ENCODE measurements at places on chromosomes 6 and 20.
A peak's percentile ranks its signal among the peaks of the same experiment; 100 is the strongest.

- DNase-seq, result no peak
Measured at GRCh38 chr20:36848078-36848660, 27.8 kb upstream of the TLDC2 start.

- DNase-seq, result no peak
Measured at GRCh38 chr20:24721891-24722568, 227.0 kb upstream of the CST7 start.

- DNase-seq, result no peak
Measured at GRCh38 chr6:4786996-4787395, 10.8 kb downstream of the CDYL start.

- DNase-seq, result peak; percentile 63
Measured at GRCh38 chr20:32779500-32780211, 17.5 kb downstream of the DNMT3B start.

- no peak for DNase-seq
Measured at GRCh38 chr6:38180586-38180985, 361.1 kb downstream of the ZFAND3 start.

- DNase-seq, result no peak
Measured at GRCh38 chr6:111614833-111615582, 9.3 kb upstream of the TRAF3IP2 start.

DNA sequence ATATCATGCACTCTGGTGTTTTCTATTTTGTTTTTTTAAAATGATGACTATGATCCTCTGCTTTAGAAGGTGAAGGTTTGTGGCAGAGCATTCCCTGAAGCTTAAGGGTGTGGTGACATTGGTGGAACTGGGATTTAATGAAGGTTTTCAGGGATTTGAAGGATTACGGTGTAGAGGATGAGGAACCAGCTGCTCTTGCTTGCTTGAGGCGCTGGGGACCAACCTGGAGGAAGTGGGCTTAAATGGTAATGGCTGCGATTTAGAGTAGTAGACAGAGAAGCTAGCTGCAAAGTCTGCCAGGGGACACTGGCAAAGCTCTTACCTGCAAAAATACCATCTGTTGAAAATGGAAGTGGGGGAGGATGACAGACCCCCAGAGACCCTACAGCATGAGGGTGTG lies 241.8 kb downstream of the CLIC5 start:
- DNase-seq, result no peak

- DNase-seq, result no peak
Measured at GRCh38 chr6:157403686-157404051, 22.7 kb downstream of the ZDHHC14 start.

GRCh38 chr20:29301624-29302259 lies 1955.7 kb upstream of the DEFB115 start:
- no peak for DNase-seq

- DNase-seq, result no peak
Measured at GRCh38 chr6:164035900-164036485, 621.5 kb downstream of the QKI start.

- no peak for DNase-seq
Measured at GRCh38 chr20:56522311-56522710, 2.2 kb upstream of the FAM209A start.

GRCh38 chr6:9999796-10000195 lies 415.1 kb downstream of the TFAP2A start:
- no peak for DNase-seq

- no peak for DNase-seq
Measured at GRCh38 chr20:35232575-35232974, 6.1 kb downstream of the MMP24 start.

DNA sequence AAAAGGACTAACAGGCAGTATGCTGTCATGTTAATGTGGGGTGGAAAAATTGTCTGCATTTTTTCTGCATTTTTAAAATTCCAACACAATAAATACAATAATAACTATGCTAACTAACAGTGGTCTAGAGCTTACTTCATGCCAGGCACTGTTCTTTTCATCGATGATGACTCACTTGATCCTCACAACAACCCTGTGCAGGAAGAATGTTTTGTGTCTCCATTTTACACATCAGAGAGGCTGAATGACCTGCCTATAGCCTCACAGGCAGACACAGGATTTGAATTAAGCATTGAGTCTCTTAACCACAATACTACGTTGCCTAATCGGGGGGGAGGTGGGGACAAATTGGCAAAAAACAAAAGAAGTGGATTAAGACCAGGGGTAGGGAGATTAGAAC lies 26.9 kb upstream of the FANCE start:
- no peak for DNase-seq

- no peak for DNase-seq
Measured at GRCh38 chr6:118370722-118371121, 177.4 kb upstream of the PLN start.

GRCh38 chr20:37774156-37774555 lies 80.3 kb downstream of the CTNNBL1 start:
- DNase-seq, result no peak

- no peak for DNase-seq
Measured at GRCh38 chr6:111339294-111339693, 143.7 kb downstream of the REV3L start.

- no peak for DNase-seq
Measured at GRCh38 chr6:11722220-11722619, 56.4 kb downstream of the ADTRP start.

DNA sequence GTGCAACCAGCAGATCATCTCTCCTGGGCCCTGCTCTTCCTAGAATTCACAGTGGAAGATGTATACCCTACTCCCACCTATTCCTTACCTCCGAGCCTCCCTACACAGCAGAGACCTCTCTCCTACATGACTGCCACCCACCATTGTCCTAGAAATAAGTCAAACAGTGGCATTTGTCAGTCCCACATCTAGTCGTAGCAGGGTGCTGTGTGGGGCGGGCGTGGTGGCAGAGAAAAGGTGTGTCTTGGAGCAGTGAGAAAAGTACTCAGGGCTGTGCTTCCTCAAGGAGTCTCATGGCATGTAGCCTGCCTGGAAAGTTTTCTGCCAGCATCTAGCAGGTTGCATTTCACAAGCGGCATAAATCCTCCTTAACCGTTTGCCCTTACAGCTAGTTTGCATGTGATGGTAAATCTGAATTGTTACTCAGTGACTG lies 59.4 kb upstream of the PTGIS start:
- DNase-seq, result no peak

DNA sequence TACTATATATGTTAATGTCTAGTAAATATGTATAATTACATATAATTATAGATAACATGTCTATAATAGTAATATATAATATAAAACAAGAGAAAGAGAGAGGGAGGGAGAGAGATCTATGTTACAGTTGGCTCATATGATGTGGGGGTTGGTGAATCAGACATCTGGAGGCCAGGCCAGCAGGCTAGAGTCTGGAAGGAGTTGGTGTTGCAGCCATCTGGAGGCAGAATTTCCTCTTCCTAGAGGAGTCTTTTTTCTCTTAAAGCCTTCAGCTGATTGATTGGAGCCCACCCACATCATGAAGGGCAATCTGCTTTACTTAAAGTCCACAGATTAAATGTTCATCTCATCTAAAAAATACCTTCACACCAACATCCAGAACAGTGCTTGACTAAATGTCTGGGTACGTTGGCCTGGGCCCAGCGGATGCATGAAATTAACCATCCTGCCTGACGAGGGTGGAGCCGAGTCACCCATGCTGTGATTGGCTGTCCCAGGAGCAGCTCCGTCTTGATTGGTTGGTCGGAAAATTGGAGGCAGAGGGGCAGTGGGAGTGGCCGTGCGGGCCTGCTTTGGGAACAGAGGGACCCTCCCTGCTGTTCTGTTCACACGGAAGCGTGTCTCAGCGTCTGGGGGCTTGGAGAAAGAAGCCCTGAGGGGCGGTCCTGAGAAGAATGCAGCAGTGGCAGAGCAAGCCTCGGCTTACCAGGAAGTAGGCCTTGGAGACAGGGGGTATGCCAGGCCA lies 392.4 kb downstream of the QKI start:
- no peak for DNase-seq

- DNase-seq, result no peak
Measured at GRCh38 chr6:5128351-5128750, 43.2 kb downstream of the PPP1R3G start.

GRCh38 chr6:155181498-155181897 lies 82.3 kb upstream of the CLDN20 start:
- DNase-seq, result no peak

DNA sequence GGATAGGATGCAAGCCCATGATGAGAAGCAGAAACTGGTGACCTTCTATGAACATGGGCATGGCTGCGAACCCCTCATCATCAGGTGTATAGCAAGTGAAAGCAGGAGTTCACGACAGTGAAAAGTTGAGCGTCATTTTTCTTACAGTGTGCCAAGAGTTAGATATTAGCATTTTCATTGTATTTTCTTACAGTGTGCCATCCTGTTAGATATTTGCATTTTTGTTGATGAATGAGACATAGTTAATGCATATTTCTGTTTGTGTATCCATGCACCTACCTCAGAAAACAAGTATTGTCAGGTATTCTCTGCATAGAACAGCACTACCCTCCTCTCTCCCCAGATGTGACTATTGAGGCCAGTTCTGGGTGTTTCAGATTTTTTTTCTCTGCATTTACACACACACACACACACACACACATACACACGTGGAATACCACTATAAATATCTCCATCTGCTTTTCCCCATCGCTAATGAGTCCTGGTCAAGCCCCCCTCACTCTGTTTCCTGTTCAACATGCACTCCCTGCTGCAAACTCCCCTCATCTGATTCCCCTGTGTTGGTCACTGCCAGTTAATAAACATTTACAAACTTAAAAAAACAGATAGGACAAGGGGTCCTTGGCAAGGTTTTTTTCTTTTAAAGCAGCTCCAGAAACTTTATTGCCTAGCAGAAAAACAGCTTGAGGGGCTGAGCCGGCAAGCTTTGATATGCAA lies 41.7 kb downstream of the PLN start:
- DNase-seq, result no peak

- DNase-seq, result no peak
Measured at GRCh38 chr6:23302514-23302913, 733.1 kb downstream of the HDGFL1 start.

- DNase-seq, result no peak
Measured at GRCh38 chr6:113365191-113365590, 492.0 kb upstream of the MARCKS start.

DNA sequence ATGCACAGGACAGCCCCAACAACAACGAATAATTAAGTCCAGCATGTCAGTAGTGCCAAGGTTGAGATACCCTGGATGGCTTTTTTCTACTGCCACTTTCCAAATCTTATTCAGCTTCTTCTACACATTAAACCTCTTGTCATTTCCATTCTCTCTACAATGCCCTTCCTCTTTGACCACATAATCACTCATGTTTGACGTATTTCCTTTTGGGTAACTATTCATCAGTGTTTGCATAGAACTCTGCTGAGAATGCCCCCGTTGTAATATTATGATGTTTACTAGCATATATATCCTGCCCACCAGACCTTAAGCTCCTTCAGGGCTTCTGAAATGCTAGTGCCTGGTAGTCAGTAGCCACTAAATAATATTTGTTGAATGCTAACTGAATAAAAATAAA lies 515.3 kb upstream of the RNF217 start:
- no peak for DNase-seq

- DNase-seq, result no peak
Measured at GRCh38 chr6:147161974-147162495, 42.2 kb upstream of the STXBP5 start.

GRCh38 chr20:64106435-64106961 lies 867 bp downstream of the NPBWR2 start:
- DNase-seq, result no peak

- DNase-seq, result no peak
Measured at GRCh38 chr6:71727632-71728294, 158.6 kb upstream of the RIMS1 start.

- no peak for DNase-seq
Measured at GRCh38 chr20:42924215-42924614, 265.5 kb downstream of the PTPRT start.

GRCh38 chr6:117449549-117450439 lies 24.1 kb upstream of the ROS1 start:
- DNase-seq, result peak; percentile 29

- DNase-seq, result no peak
Measured at GRCh38 chr20:38083338-38084048, 49.9 kb downstream of the RPRD1B start.

DNA sequence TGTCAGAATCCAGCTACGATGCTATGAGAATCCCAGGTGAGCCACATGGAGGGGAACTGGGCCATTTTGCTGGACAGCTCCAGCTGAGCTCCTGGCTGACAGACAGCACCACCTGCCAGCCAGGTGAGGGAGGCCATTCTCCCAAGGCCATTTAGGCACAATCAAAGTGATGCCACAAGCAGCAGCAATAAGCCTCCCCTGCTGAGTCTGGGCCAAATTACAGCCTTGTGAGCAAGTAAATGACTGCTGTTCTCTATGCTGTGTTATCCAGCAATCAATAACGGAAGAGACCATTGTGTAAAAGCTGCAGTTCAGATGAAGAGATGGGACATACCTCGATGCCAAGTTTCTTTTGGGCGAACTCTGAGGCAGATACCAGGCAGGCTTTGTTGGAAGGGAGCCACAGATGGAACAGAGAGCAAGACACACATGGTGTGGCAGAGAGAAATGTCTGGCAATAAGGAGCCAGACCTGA lies 14.0 kb upstream of the SCGN start:
- DNase-seq, result peak; percentile 22

- no peak for DNase-seq
Measured at GRCh38 chr6:41199552-41200246, 1.2 kb downstream of the TREML2 start.

GRCh38 chr20:62740286-62741141 lies 31.9 kb downstream of the NTSR1 start:
- no peak for DNase-seq

DNA sequence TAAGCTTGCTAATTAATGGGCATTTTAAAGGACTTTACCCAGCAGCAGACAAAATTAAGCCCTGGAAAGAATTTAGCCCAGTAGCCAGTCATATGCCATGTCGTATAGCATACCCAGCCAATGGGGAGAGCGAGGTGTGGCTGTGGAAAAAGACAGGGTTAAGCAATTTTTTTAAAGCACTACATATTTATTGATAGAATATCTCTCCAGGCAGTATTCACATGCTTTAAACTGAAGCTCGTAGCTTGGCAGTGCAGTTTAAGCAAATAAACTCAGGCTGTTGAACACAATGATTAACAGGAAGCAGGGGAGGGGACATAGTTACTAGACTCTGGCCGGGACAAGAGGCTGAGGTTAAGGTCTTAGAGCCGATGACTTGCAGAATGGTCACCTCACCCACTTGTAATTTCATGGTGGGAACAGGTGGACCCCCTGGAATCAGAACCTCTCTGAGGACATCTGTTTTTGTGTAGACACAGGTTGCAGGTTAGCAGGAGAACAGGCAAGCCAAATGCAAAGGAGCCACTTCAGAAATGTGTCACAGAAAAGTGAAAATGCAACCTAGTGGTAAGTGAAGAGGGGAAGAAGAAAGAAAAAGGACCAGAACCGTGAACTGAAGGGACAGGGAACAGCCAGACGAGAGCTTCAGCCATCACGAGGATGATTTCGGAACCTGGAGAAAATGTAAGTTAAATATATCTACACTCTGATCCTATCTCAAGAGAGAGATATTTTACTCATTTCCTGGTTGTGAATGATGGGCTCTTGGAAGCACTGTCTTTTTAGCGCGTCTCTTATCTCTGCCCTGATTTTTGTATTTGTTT lies 7.2 kb downstream of the GCNT2 start:
- no peak for DNase-seq

- no peak for DNase-seq
Measured at GRCh38 chr6:113464960-113465359, 392.2 kb upstream of the MARCKS start.

Measured in progenitor cell of endocrine pancreas (in vitro differentiated cells).